ENCODE measurements at places on chromosomes 6 and 20. TPM values are rescaled to one million over a fixed set of nuclear protein-coding genes. Genes with fewer than 3 reads are reported as not detected.

DNA sequence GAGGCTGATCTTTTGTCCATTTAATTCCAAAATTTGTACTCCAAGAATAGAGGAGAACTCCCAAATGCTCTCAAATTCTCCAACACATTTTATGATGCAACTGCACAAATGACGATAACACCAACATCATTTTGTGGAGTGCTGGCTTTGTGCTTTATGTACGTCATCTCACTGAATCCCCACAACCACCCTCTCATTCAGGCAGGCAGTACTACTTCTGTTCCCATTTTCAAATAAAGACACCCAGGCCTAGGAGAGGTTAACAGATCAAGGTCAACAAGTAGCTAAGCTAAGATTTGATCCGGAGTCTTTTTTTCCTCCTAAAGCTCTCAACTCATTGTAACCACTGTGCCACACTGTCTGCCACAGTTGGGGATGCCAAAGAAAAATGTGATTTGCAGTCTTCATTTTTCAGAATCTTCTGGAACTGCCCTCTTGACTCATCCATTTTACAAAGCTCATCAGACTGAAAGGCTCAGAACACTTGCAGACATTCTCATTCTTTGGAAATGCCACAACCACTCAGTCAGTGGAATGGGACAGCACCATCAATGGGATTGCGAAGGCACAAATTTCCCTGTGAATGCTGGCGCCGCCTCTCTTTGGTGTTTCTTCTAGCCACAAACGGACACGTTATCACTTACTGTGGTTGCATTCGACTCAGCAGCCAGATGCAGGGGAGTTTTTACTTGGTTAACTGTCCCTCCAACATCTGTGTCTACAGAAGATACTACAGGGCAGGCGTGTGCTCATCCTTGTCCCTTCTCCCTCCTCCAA lies 184.4 kb downstream of the GJA10 start:
- no peaks in the 10 kb centered on the region for H3K27me3 ChIP-seq
- H3K27ac ChIP-seq, result no peak overlapping the region
- peaks cover 68% of the 10 kb centered on the region for H3K4me1 ChIP-seq

PGK2 gene
- total RNA-seq, result not detected

- no peaks in the 10 kb centered on the region for H3K27me3 ChIP-seq
- H3K36me3 ChIP-seq, result no peaks in the 10 kb centered on the region
- H3K4me1 ChIP-seq, result peaks cover 69% of the 10 kb centered on the region
Measured at GRCh38 chr20:38842026-38842425, 36.5 kb downstream of the PPP1R16B start.

DNA sequence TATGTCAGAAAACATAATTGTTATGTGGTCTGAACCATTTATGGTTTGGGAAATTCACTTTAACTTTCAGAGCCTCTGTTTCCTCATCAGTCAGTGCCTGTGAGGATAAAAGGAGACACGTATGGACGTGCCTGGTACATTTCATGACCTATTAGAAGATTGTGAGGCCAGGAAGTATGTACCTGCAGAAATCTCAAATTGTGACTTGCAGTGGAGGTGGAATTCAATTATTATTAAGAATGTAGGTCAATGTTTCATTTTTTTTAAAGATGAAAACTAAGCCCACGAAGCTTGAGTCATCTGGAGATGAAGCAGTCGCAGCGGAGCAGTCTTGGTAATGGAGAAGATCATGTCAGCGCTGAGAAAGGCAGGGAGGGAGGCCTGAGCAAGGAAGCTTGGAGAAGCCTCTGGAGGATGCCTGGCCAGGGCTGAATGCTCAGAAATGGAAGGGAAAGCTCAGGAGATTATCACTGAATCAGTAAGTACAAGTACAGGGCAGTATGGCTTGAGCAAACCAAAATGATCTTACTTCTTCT lies 3.9 kb upstream of the DSE start:
- no peak for DNase-seq
- H3K4me1 ChIP-seq, result peaks cover 17% of the 10 kb centered on the region
- no peaks in the 10 kb centered on the region for H3K36me3 ChIP-seq

- H3K27me3 ChIP-seq, result no peaks in the 10 kb centered on the region
- no peak overlapping the region for H3K27ac ChIP-seq
- no peaks in the 10 kb centered on the region for H3K36me3 ChIP-seq
- no peaks in the 10 kb centered on the region for H3K4me1 ChIP-seq
- DNase-seq, result no peak
Measured at GRCh38 chr6:123648020-123648580, 11.3 kb upstream of the TRDN start.

- H3K27ac ChIP-seq, result no peak overlapping the region
- no peaks in the 10 kb centered on the region for H3K4me1 ChIP-seq
Measured at GRCh38 chr6:108497883-108498282, 62.8 kb upstream of the FOXO3 start.

VIP gene
- total RNA-seq, result not detected

DNA sequence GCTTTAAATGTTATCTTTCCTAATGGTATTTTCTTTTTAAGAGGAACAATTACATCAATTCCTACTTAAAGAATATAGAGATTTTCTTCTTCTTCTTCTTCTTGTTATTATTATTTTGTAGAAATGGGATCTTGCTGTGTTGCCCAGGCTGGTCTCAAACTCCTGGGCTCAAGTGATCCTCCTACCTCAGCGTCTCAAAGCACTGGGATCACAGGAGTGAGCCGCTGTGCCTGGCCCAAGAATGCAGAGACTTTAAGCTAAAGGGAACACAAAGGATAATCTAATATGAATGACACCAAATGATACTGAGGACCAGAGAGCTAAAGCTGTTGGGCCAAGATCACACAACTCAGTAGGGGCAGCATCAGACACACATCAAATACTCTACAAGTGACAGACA lies 87.4 kb upstream of the FOXQ1 start:
- H3K4me1 ChIP-seq, result no peaks in the 10 kb centered on the region
- H3K4me3 ChIP-seq, result no peak overlapping the region
- no peaks in the 10 kb centered on the region for H3K27me3 ChIP-seq
- no peaks in the 10 kb centered on the region for H3K36me3 ChIP-seq
- no peak overlapping the region for H3K27ac ChIP-seq

DNA sequence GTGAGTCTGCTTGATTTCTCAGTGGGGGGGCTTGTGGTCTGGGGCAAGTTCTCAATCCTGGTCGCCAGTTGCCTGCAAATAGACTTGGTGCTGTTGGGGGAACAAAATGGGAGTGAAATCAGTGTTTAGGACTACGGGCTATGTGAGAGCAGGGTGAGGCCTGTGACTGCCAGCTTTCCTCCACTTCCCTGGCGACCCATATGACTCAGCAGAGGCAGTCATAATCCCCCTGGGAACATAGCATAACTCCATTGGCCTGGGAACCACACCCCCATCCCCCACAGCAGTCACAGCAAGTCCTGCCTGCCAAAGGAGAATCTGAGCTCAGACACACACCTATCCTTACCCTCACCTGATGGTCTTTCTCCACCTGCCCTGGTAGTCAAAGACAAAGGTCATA lies 387.9 kb downstream of the LMBRD1 start:
- DNase-seq, result no peak
- no peak overlapping the region for H3K4me3 ChIP-seq
- H3K36me3 ChIP-seq, result no peaks in the 10 kb centered on the region
- no peaks in the 10 kb centered on the region for H3K4me1 ChIP-seq

DNA sequence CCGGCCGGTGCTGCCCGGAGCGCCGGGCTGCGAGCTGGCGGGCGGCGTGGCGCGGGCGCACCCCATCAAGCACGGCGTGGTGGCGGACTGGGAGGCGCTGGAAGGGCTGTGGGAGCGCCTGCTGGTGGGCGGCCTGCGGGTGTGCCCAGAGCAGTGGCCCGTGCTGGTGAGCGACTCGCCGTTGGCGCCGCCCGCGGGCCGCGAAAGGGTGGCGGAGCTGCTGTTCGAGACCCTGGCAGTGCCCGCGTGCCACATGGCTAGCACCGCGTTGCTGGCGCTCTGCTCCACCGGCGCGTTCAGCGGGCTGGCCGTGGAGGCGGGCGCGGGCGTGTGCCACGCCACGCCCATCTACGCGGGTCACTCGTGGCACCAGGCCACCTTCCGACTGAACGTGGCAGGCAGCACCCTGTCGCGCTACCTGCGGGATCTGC lies 517 bp downstream of the ACTL10 start:
- H3K4me1 ChIP-seq, result peaks cover 33% of the 10 kb centered on the region
- H3K27ac ChIP-seq, result peak overlapping the region; percentile 43
- no peaks in the 10 kb centered on the region for H3K27me3 ChIP-seq
- no peaks in the 10 kb centered on the region for H3K36me3 ChIP-seq

GRCh38 chr20:51731731-51732095 lies 36.5 kb downstream of the ATP9A start:
- H3K4me1 ChIP-seq, result no peaks in the 10 kb centered on the region
- no peak overlapping the region for H3K4me3 ChIP-seq
- H3K36me3 ChIP-seq, result no peaks in the 10 kb centered on the region
- H3K27ac ChIP-seq, result no peak overlapping the region
- no peaks in the 10 kb centered on the region for H3K27me3 ChIP-seq

SERINC1 gene
- total RNA-seq, result 61.7 TPM

DNA sequence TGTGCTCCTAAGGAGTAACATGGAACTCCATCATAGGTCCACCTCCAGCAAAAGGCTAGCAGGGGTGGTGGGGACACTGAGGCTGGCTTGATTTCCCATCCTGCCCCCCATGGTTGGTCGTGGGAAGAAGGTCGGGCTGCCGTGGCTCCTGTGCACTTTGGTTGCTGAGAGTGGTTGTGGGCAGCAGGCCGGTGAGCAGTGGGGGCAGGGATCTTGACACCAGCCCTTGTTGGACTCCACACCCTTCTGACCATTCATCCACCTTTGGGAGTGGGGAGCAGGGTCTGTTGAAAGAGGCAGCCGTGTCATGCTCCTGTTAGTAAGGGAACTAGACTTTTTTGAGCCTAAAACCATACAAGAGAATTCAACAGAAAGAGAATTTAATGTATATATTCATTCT lies 175.2 kb downstream of the ARID1B start:
- no peaks in the 10 kb centered on the region for H3K36me3 ChIP-seq
- H3K27me3 ChIP-seq, result no peaks in the 10 kb centered on the region
- peaks cover 33% of the 10 kb centered on the region for H3K4me1 ChIP-seq
- DNase-seq, result no peak

DNA sequence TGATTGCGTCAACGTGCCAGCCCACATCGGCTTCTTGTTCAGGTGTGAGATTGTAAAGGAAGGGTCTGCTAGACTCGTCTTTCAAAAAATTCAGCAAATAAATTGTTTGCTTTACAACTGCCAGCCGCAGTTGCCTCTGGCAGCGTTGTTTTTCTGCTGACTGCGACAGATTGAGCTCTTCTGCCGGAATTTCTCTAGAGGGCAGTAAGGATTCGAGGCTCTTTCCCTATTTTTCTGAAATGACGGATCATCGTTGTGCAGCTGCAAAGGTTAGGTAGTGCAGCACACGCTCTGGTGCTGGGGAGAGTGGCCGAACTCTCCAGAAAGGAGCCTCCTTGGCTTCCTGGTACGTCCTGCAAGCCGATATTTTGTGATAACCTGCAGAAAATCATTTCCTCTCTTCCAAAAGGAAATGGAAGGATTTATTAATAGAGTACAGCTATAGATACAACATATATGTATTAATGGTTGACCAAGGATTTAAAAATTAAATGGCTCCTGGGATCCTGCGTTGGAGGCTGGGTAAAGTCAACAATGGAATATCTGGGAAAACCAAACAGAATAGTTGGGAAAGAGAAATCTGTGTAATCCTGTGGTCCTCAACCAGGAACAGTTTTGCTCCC lies 121.9 kb upstream of the ZFP64 start:
- no peaks in the 10 kb centered on the region for H3K27me3 ChIP-seq
- H3K4me1 ChIP-seq, result peaks cover 9% of the 10 kb centered on the region
- no peak for DNase-seq
- no peaks in the 10 kb centered on the region for H3K36me3 ChIP-seq
- no peak overlapping the region for H3K4me3 ChIP-seq

GTSF1L gene
- not detected for total RNA-seq

- H3K27ac ChIP-seq, result no peak overlapping the region
- no peaks in the 10 kb centered on the region for H3K27me3 ChIP-seq
- H3K4me1 ChIP-seq, result no peaks in the 10 kb centered on the region
- no peak for DNase-seq
Measured at GRCh38 chr6:162124710-162125435, 602.7 kb downstream of the PRKN start.

DNA sequence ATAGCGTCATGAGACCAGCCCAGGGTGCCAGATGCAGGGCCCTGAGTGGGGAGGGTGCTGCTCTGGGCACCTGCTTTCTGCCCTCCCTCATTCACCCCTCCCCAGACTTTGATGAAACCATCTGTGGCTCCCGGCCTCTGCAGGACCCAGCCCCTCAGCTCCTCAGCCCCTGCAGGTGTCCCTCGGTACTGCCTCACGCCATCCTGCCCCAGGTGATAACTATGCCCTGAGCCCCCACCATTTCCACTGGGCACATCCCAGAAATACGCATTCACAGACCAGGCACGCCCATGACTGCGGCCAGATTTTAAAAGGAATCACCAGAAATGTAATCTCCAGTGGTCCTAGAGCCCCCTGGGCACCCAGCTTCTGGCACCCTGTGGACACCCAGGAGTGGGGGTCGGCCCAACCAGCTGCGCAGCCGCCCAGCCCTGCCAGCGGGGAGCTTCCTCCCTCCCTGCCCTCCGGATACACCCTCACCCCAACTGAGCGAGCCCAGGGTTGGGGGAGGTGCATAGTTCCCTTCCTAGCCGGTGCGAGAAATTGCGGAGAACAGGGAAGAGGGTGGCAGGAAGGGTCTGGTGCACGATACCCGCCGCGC lies 615 bp upstream of the NTSR1 start:
- DNase-seq, result no peak
- no peaks in the 10 kb centered on the region for H3K36me3 ChIP-seq
- no peak overlapping the region for H3K27ac ChIP-seq
- peaks cover 8% of the 10 kb centered on the region for H3K27me3 ChIP-seq
- H3K4me1 ChIP-seq, result peaks cover 5% of the 10 kb centered on the region

DNA sequence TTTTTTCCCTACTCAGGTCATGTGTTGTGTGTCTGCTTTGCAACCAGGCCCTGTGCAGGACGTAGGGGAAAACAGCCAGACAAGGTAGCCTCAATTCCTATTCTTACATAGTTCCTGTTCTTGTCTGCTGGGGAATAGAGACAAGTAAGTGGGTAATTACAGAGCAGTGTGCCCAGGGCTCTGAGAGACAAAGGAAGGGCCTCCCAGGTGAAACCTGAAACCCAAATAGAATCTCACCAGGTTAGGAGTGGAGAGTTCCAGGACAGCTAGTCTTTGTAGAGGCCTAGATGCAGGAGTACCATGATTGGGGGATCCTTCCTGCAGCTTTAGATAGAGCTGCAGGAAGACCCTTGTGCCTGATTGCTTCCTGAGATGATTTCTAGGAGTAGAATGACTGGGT lies 48.4 kb downstream of the DHX35 start:
- DNase-seq, result no peak
- no peaks in the 10 kb centered on the region for H3K27me3 ChIP-seq
- no peak overlapping the region for H3K27ac ChIP-seq
- H3K4me3 ChIP-seq, result no peak overlapping the region
- peaks cover 12% of the 10 kb centered on the region for H3K36me3 ChIP-seq

C20orf96 gene
- 4.3 TPM for total RNA-seq

GRCh38 chr6:157861184-157861583 lies 38.1 kb downstream of the SNX9 start:
- DNase-seq, result no peak
- H3K4me1 ChIP-seq, result peaks cover 30% of the 10 kb centered on the region

RWDD2A gene
- 1.3 TPM for total RNA-seq

IP6K3 gene
- total RNA-seq, result not detected
